ENCODE measurements at places on chromosomes 6 and 20.
A peak's percentile ranks its signal among the peaks of the same experiment; 100 is the strongest.

DNA sequence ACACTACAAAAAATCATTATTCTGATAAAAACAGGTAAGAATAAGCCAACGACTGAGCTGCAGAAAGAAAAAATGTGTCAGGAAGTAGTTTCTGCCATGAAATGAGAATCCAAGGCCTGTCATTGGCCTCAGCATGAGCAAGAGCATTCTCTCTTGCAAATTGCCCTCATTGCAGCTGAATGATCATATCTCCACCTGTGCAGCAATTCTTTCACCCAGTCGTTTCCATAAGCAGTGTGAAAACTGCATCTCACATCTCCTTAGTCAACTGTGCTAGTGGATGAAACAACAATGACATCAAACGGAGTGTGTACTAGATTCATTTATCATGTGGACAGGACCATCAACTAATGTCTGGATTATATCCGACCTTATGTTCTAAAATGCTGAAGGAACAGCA is 88.2 kb upstream of the STXBP5 start:
- no peak for DNase-seq

- DNase-seq, result no peak
Observed at GRCh38 chr6:56459030-56459805, 183.5 kb downstream of the DST start.

GRCh38 chr6:128069188-128069587 is 168.3 kb upstream of the THEMIS start:
- DNase-seq, result no peak

DNA sequence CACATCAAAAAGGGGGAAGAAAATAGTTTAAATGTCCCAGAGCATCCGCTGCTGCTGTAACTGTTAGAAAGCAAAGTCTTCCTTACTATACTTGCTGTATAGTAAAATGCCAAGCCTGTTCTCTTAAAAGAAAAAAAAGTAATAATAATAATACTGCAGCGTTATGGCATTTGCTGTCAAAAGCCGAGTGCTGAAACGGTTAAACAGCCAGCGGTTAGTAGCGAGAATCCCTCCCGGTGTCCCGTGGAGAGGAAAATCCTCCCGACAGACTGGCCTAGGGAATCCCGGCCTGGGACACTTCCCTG is 19.5 kb upstream of the NFATC2 start:
- DNase-seq, result no peak

DNA sequence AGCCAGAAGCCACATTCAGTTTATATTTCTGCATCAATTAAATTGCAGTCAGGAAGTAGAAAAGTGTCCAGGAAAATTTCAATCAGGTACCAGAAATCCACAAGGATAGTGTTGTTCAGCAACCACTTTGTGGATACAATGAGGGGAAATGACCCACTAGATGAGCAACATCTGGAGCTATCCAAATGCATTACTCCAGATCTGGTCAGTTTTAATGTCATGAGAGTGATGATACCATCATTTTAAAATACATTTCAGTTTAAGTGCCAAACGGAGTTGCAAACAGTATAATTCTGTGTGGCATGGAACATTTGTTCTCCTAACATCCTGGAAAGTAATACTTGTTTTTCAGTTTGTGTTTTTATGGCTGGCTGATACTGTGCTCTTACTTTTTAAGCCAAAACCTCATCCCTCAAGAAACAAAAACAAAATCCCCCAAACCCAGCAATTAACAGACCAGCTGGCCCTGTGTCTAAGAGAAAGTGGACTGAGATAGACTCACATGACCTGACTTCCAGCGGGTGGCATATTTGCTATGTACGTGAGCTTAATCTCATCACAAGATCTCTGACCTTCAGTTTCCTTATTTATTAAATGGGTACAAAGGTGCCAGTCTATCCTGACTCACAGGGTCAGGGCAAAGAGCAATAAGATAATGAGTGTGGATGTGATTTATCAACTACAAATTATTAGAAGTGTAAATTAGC is 58.8 kb upstream of the CNKSR3 start:
- no peak for DNase-seq

DNA sequence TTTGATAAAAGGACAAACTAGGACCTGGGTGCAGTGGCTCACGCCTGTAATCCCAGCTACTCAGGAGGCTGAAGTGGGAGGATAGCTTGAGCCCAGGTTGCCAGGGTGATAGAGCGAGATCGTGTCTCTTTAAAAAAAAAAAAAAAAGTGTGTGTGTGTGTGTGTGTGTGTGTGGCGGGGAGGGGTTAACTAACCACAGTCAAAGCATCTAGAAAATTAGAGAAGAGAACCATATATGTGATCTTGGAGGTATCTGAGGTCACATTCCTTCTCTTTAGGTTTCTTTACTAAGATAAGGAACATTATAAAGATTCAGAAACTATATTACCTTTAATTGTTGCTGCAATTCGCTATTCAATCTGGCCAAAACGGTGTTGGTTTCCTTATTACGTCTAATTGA is 80.9 kb downstream of the REPS1 start:
- no peak for DNase-seq

- DNase-seq, result no peak
Observed at GRCh38 chr6:20929283-20929682, 395.0 kb downstream of the CDKAL1 start.

GRCh38 chr20:1827974-1828785 is 67.0 kb upstream of the SIRPA start:
- DNase-seq, result no peak

DNA sequence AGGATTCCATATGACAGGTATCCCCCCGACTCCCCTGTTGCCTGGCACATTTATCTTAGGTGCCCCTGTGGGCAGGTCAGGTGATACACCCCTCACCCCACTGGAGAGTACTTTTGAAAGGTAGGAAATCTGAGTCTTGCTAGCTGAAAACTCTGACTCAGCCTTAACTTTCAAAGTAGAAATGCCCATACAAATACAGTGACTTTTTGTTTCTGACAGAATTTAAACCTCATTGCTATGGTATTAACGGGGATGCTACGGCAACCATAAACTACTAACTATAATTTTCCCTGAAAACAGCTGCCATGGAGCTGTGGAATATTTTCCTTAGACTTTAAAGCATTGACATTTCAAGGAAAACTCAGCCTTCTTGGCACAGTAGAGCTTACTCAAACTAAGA is 536.0 kb downstream of the RFPL4B start:
- DNase-seq, result no peak

- no peak for DNase-seq
Observed at GRCh38 chr6:5878792-5879191, 127.9 kb downstream of the NRN1 start.

GRCh38 chr20:5781798-5782750 is 31.9 kb downstream of the SHLD1 start:
- no peak for DNase-seq

- DNase-seq, result no peak
Observed at GRCh38 chr6:135955099-135955498, 103.6 kb downstream of the PDE7B start.

DNA sequence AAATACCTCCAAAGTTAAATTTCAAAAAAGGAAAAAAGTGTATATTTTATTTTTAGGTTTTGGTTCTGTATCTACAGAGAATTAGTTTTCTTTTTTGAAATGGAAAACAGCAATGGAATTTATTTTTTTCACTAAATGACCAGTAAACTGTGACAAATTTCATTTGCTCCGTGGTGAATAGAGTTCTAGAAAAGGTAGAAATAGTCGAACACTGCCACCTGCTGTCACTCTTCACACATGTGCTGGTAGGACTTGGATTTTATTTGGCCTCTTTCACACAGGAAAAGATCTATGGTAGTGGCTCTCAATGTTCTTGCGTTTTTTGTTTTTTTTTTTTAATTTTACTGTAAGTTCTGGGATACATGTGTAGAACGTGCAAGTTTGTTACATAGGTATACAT is 312.5 kb downstream of the EYA4 start:
- DNase-seq, result peak; percentile 17

GRCh38 chr6:160007145-160007544 is 38.3 kb downstream of the IGF2R start:
- DNase-seq, result no peak

- no peak for DNase-seq
Observed at GRCh38 chr20:59395729-59396128, 95.3 kb downstream of the EDN3 start.

DNA sequence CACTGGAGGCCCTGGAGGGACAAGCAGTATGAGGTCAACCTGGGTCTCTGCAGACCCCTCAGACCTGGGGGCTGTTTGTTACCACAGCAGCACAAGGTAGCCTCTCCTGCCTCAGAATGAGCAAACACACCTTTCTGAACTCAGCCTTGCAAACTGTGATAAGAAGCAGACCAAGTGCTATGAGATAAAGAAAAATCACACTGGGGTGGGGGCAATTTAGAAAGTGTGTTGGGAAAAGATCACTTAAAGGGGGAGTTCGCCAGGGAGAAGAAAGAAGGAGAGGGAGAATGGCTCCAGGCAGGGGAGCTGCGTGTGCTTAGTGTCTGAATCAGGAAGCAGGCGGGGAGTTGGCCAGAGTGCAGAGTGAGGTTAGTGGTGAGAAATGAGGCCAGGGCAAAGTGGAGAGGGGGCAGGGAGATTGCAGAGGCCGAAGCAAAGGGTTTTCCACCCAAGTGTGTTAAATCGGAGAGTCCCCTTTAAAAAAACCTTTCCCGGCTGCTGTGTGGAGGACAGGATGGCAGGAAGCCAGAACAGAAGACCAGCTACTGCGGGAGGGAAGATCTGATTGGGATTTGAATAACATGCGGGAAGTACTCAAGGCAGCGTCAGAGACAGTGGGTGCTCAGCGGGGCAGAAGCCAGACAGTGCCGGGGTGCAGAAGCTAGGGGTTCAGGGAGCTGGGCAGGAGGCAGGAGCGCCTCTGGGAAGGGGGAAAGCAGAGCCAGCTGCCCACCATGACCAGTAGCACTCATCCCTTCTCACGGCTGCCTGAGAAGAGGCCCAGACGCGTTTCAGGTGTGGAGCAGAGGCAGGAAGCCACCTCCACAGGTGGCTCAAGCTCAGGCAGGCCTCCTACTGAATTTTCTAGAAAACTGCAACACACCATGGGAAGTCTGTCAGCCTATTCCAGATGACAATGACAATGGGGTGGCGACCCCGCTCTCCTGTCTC is 9.0 kb downstream of the ADA start:
- peak; percentile 70 for DNase-seq

DNA sequence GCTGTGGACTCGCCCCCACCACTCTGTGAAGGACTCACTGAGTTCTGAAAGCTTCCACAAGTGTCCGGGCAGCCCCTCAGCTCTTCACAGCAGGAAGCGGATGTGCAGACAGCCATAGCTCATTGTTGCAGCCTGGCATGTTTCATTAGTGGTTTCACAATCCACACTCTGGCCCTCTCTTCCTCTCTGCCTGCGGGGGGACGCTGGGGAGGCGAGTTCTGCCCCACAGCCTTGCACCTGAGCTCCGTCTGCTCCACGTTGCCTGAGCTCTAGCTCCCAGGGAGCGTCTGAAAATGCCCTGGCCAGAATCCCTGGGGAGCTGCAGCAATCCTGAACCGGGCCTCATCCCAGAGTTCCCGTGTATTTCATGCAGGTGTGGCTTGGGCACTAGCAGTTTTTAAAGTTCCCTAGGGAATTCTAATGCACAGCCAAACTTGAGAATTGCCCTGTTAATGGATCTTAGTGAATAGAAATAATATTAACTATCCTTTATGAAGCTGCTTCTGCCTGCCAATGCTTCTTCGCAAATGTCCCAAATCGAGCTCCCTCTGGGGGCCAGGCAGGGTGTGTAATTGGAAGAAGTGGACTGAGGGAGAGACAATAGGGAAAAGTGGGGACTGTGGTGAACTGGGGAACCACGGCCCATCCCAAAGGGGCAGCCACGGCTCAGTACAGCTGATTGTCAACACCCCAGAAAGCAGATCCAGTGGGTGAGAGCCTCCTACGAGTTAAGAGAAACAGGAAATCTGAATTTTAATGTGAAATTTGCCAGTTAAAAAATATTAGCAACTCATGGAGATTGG is 51.5 kb downstream of the CTCFL start:
- DNase-seq, result no peak

DNA sequence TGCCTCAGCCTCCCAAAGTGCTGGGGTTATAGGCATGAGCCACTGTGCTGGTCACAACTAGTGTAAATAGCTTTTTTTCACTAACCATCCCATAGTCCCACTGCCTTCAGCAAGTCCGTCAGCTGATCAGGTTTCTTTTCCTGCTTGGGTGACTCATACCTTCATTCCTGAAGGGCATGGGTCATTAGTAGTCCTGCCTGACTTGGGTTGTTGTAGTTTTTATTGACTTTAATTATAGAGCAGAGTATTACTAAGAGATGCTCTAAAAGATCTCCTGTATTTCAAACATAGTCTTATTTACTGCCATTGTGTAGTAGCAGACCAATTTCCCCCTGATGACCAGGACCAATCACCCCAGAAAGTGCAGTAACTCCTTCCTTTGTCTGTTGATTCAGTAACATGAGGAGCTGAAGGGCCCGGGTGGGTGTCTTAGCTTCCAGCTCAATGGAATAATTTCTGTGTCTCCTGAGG is 25.8 kb downstream of the HLA-C start:
- peak; percentile 73 for DNase-seq

- DNase-seq, result no peak
Observed at GRCh38 chr6:134114489-134114888, 62.1 kb upstream of the SLC2A12 start.

GRCh38 chr20:62449951-62450691 is 22.8 kb upstream of the RBBP8NL start:
- DNase-seq, result no peak

- DNase-seq, result no peak
Observed at GRCh38 chr6:159908535-159908934, 17.7 kb downstream of the MAS1 start.

DNA sequence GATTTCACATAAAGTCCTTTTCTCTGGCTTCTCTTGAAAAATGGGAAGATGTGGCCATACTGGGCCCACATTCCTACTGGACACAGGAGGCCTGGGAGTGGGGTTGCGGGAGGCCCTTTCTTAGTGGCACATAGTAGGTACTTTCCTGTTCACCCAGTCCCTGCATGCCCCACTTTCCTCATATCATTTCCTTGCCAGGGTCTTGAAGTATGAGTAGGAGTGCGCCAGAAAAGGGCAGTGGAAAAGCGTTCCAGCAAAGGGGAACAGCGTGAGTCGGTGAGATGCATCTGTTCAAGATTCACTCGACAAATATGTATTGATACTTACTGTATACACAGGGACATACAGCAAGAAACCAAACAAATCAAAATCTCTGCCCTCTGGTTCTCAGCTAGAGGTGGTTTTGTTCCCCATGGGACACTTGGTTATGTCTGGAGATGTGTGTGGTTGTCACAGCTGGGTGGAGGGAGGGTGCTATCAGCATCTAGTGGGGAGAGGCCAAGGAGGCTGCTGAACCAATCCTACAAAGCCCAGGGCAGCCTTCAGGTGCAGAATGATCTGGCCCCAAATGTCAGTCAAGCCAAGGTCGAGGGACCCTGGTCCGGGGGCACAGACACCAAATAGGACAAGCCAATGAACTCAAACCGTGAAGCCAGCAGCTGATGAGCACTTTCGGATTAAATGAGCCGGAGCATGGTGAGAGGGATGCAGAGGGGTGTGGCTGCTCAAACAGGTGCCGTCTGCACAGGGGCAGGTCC is 151.4 kb downstream of the CEBPB start:
- DNase-seq, result no peak

GRCh38 chr6:142725024-142725770 is 219.8 kb downstream of the HIVEP2 start:
- DNase-seq, result no peak

GRCh38 chr20:17560344-17561074 is 9.4 kb upstream of the DSTN start:
- DNase-seq, result no peak

Measured in AG08396 (cell line).